SJCRH30 (cell line): ENCODE measurements at places on chromosomes 3 and 15. TPM values are rescaled to one million over a fixed set of nuclear protein-coding genes. Genes with fewer than 3 reads are reported as not detected.

GRCh38 chr3:32613183-32613582 is 42.5 kb upstream of the DYNC1LI1 start:
- no peak for DNase-seq

- no peak for DNase-seq
These were observed 416.5 kb downstream of the TBL1XR1 start for GRCh38 chr3:176780766-176781165.

DNA sequence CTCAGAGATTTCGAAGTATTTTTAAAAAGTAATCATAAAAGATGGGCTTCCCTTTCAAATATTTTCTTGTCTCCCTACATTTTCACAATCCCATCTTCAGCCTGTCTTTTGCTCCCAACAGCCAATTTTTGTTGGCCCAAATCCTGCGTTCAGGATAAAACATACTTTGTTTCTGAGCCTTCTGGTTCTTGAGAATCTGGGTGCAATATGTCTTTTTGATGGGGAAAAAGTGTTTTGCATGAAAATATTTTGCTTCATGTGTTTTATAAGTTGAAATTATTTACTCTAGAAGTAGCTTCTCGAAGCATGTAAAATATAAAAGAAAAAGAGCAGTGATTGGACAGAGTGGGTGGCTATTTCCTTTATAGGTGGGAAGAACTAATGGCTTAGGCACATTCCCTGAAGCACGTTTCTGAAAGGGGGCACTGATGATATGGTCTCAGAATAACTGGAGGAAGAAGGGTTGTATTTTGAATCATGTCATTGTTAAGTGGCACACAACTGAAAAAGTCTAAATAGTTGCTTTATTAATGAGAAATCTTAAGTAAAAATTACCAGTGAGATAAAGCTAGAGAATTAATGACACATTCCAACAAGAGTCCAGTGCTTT is 3.9 kb downstream of the UNC13C start:
- no peak for DNase-seq

GRCh38 chr15:62807539-62808130 is 234.9 kb upstream of the TPM1 start:
- DNase-seq, result no peak

- DNase-seq, result no peak
These were observed 8.4 kb downstream of the ACOX2 start for GRCh38 chr3:58528629-58529028.

DNA sequence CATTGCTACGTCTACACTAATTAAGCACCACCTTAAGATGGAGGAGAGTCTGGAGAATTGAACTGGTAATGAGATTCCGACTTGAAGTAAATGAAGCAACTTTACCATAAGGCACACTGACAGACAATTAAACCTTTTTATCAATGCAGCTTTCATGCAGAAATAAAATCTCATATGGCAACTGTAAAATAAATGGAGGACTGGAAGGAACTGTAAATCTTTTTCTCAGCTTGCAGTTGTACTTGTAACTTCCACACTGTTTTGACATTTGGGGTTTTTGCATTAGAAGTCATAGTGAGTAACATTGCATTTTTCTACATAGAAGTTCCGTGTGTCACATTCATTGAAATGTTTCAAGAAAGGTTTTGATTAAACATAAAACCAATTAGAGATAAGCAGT is 705.3 kb downstream of the NLGN1 start:
- DNase-seq, result no peak

FURIN gene
- 12.0 and 12.6 TPM in 2 replicates for total RNA-seq

- DNase-seq, result no peak
These were observed 13.9 kb downstream of the ITGB5 start for GRCh38 chr3:124873226-124873625.

- DNase-seq, result peak; percentile 84
These were observed 59.3 kb downstream of the CYP11A1 start for GRCh38 chr15:74307827-74308811.

GRCh38 chr3:105362021-105362665 is 4.6 kb upstream of the ALCAM start:
- no peak for DNase-seq

DNA sequence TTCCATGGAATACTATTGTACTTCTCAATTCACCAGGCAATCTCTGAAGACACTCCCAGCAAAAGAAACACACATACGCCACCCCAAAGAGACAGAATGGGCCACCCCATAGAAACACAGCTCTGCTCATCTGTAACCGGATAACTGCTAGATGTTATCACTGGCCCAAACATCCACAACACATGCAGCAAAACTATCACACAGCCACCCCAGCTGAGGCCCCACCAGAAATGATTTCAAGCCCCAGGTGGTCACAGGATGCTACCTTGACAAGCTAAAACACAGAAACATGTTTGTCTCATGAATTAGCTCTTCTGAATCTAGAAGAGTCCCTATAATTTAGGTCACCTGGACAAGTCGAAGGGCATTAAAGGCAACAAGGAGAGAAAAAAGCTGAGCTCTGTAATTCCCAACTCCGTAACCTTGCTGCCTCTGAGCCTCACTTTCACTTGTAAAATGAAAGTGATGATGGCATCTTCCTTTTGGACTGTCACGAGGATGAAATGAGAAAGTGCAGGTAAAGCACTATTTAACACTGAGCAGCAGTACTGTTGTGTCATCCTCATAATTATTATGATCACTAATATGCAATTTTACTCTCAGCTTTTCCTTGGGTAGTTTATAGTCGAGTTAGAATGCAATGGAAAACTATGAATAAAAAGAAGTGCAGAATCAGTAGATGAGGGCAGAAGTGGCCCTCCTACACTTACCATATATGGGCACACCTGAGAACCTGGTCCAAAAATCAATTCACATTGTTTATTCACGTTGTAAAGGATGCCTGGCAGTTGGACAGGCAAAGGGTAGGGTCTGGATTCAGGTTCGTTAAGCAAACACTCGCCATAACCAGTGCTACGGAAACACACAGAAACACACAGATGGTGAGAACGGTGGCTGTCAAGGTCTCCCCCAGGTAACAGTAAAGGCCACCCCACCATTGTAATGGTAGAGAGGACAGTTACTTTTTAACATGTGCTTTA is 38.6 kb downstream of the ADAMTS9 start:
- no peak for DNase-seq

DNA sequence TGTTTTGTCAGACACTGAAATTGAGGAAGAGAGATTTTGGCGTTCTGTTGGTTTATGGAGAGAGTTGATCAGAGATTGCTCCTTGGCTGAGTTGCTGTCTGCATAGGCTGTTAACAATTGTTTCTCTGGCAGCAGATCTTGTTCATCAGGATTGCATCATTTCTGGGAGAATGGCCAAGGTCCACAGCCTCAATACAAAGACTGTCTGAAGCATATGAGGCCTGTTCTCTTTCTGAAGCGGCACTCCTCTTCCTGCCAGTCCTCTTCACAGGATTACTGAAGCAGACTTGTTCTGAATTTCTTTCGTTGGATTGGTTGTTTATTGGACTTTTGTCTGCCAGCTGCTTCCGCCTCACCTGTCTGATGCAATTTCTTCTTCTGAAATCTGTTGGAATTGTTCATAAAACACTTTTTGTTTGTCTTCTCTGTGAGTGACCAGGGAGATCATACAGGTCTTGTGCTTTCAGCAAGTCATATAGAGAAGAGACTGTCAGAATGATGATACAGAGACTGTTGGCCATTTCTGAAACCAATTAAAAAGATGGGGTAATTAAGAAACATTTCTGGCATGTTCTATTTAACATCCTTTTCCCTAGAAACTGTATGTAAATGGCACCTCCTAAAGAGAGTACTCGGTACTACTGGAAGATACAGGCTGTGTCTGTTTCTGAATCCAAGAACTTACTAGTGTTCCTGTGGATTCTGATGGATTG is 25.5 kb downstream of the SETD5 start:
- DNase-seq, result peak; percentile 81

- DNase-seq, result no peak
These were observed 250.0 kb downstream of the XXYLT1 start for GRCh38 chr3:195020921-195021320.

DNA sequence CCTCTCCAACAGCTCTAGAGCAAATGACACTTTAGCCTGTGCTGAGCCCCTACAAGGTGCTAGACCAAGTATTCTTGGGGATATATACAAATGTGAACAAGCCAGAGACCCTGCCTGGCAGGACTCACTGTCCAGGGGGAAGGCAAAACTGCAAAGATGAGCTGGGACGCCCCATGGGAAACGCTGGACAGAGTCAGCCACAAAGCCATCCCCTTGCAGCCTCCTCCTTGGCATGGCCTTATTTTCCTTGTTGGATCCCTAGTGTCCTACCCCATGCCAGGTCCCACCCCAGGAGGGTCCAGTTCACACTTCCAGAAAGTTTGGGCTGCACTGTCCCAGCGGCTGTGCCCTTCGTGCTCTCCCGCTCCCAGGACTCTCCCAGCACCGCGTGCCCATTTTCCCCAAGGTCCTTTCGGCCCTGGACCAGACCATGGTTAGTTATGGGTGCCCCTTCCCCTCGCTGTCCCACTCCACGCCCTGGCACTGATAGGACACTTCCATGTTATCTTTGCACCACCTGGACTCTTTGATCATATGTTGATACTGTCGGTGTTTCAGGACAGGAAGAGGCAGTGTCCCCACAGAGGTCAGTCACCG is 5.8 kb upstream of the NRROS start:
- no peak for DNase-seq

GP5 gene
- total RNA-seq, result not detected in 2 replicates

- no peak for DNase-seq
These were observed 38.5 kb downstream of the DNAJB8 start for GRCh38 chr3:128427872-128428822.

OR5H2 gene
- total RNA-seq, result not detected in 2 replicates

GRCh38 chr15:78146425-78147154 is 2.6 kb upstream of the IDH3A start:
- DNase-seq, result no peak

CCR3 gene
- not detected in 2 replicates for total RNA-seq

DNA sequence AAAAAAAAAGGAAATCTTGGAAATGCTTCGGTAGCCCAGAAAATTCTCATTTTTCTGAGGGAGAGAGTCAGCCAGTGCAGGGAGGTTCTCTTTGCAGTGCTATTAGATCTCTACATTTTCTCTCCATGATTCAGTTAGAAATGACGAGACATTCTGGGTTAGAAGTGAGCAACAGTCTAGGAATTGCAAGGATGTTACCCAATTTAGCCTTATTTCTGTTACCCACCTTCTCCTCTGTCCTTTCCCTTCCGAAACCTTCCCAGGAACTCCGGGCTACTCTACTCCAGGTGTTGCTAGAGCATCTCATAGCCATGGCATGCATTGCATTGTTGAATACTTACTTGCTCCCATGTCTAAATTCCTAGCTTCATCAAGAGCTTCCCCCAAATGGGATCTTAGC is 106.8 kb downstream of the EDEM1 start:
- no peak for DNase-seq

DNA sequence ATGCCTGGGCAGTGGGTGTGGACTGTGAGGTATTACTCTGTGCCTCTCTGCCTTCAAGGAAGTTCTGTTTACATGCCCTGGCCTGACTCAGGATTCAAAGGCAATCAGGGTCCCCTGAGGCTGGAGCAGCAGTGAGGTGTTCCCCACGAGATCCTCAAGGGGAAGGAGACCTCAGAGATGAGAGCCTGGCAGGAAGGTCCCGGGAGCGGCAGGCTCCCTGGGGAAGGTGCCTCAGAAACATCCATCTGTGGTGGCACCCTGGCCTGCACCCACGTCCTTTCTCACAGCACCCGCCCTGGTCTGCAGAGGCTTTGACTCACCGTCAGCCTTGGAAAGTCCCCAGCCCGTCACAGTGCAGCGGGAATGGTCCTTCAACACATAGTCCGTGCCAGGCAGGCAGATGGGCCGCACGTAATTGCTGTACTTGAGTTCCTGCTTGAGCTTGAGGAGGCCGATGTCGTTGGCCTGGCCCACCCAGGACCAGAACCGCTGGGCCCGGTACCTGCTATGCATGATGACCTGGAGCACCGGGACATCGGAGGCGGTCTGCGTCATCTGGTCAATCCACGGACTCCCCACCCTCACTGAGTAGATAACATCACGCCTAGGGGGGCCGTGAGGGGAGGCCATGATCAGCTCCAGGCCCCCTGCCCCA is 3.6 kb downstream of the PRSS50 start:
- DNase-seq, result no peak

HTR3E gene
- 6.5 and 8.0 TPM in 2 replicates for total RNA-seq

- DNase-seq, result peak; percentile 13
These were observed 51.8 kb downstream of the HEG1 start for GRCh38 chr3:125003859-125004595.

GPR149 gene
- total RNA-seq, result not detected in 2 replicates

DNA sequence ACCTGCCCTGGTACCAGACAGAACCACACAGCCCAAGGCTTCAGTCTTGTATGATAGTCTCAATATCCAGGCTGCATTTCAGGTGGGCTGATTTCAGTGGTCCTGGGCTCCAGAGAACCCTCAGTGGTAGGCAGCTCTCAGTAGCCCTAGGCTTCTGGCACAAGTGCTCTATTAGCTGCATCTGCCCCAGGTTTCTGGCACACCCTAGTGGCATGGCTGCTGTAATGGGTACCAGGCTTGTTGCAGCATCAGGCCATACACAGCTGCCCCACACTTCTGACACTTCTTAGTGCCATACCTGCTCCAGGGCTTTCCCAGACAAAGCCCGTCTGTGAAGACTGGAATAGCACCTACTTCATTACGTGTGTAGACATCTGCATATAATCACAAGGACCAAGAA is 1062.2 kb upstream of the EPHA6 start:
- DNase-seq, result no peak

CACNA1D gene
- not detected in 2 replicates for total RNA-seq

C2CD4B gene
- total RNA-seq, result not detected in 2 replicates

GRCh38 chr15:82858932-82859331 is 49.5 kb downstream of the WHAMM start:
- no peak for DNase-seq

GRCh38 chr3:189298469-189299375 is 127.0 kb downstream of the TPRG1 start:
- no peak for DNase-seq

ST8SIA2 gene
- total RNA-seq, result 1.3 and 2.1 TPM in 2 replicates

DNA sequence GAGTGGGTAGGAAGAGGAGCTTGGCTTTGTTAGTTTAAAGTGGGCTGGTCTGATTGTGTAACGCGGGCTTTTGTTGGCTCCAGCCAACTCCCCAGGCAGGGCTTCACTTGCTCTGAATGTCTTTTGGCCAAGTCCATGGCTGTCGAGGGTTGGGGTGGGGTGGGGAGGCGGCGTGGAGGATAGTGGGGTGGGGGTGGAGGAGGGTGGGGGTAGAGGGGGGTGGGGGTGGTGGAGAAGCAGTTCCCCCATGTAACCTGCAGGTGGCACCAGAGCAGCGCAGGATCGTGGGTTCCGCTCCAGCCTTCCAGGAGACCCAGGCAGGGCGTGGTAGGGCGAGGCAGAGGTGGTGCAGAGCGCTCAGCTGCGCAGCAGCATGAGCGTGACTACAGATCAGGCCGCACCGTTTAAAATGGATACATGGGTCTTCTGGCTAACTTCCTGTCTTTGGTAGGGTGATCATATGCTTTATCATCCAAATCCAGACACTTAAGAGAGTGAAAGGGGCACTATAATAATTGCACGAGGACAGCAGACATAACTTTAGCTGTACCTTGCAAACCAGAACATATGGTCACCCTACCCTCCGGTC is 28.3 kb downstream of the GOLGA6A start:
- DNase-seq, result peak; percentile 74

IMPDH2 gene
- 244 and 273 TPM in 2 replicates for total RNA-seq

SERPINI1 gene
- 0.23 and 0.40 TPM in 2 replicates for total RNA-seq
